ENCODE measurements at places on chromosomes 16 and 17.

DNA sequence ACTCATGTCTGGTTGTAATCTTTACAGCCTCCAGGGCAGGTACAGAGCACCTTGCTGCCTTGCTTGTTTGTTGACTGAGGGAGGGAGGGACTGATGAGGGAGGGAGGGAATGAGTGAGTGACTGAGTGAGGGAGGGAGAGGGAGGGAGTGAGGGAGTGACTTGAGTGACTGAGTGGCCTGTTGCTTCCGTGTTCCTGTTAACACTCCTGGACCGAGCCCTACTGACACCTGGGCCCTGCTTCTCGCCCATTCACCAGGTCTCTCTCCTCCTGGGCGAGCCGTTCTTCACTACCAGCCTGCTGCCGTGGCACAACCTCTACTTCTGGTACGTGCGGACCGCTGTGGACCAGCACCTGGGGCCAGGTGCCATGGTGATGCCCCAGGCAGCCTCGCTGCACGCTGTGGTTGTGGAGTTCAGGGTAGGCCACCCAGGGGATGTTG is 41.2 kb downstream of the PRMT7 start:
- no peak for DNase-seq

DNA sequence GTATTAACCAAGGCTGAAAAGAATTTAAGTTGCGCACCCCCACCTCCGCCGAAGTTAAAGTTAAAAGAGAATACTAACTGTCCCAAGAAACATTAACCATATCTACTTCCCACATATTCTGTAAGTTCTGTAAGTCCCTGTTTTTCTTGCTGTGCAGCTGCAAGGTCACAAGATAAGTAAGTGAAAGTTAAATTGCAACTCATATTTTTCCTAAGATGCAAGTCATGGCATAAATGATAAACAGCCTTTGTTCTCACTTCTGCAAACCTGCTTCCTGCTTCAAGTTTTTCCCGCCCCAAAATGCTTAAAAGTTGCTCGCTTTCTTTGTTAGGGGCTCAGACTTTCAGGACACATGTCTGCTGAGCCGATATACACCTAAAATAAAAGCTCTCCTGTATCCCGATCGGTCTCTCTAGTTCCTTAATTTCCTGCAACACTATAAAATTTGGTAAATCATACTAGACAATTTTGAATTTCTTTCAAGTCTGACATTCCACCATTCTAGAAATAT is 32.6 kb upstream of the ABCA9 start:
- no peak for DNase-seq

DNA sequence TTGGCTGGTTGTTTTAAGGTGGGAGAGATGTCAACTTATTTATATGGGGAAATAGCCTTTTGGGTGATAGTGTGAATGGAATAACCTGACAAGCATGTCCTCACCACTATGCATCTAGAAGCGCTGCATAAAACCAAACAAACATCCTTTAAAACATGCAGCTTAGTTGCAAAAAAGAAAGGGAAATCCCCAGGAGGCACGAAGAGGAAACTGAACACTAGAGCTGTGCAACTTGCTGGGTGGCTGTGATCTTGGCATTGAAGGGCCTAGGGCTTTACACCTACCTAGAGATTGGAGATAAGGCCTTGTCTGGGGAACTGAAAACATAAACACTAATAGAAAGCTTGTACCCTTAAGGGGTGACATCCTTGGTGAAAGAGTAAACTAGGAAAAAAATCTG is 7.3 kb downstream of the C16orf54 start:
- DNase-seq, result no peak

DNA sequence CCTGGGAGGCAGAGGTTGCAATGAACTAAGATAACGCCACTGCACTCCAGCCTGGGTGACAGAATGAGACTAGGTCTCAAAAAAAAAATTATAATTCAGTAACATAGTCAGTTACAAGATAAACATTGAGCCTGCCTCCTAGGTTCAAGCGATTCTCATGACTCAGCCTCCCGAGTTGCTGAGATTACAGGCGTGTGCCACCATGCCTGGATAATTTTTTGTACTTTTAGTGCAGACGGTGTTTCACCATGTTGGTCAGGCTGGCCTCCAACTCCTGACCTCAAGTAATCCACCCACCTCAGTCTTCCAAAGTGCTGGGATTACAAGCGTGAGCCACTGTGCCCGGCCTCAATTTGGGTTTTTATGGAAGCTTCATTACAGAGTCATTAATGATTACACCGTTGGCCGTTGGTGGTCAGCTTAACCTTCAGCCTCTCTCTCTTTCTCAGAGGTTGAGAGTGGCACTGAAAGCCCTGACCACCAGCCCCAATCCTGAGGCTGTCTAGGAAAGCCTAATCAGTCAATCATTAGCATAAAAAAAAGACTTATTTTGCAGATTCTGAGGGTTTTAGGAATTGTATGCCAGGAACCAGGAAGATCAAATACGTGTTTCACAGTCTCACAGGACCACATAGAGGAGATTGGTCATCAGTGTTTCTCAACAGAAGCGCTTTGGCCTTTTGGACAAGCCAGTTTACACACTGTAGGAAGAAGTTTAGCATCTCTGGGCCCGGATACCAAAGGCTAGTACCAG is 1.3 kb upstream of the LRRC37A3 start:
- no peak for DNase-seq

DNA sequence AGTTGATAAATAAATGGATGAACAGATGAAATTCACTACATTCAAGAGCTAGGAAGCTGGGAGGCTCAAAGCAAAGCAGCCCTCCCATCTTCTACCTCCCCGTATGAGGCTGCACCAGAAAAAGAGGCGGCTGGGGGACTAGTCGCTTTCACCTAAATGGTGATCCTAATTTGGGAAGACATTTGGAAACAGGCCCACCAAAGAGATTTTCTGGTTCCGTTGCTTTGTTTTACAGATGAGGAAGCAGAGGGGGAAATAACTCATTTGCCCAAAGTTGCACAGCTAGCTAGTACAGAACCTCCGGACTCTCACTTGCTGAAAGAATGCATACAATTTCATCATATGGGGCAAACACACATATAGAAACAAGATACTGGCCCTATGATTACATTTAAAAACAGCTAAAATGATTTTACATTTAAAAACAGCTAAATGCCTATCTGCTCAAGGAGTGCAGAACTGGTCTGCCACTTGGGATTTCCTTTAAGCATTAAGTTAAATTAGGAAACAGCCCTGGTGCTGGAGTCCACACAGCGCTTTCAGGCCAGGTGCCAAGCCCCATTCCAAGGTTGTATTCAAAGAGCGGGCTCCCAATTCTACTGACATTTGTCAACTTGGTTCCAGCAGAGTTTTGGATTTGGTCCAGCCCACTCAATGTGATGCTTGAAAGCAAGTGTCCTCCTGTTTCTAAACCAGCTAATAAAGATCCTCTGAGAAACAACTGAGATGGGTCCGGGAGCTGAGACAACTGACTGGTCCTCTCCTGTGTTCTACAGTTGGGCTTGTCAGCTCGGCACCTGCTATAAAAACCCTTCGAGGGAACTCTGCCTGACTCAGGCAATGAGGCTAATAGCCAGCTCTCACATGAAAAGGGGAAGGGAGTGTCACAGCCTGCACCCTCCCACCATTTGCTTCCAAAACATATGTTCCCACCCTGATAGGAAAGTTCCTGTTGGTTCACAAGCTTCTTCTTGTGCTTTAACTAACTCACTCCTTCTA is 11.7 kb downstream of the ERN1 start:
- DNase-seq, result no peak

- DNase-seq, result no peak
Measured at GRCh38 chr17:60840456-60840855, 162.8 kb downstream of the BCAS3 start.

GRCh38 chr16:49936791-49937190 is 80.9 kb upstream of the ZNF423 start:
- no peak for DNase-seq

DNA sequence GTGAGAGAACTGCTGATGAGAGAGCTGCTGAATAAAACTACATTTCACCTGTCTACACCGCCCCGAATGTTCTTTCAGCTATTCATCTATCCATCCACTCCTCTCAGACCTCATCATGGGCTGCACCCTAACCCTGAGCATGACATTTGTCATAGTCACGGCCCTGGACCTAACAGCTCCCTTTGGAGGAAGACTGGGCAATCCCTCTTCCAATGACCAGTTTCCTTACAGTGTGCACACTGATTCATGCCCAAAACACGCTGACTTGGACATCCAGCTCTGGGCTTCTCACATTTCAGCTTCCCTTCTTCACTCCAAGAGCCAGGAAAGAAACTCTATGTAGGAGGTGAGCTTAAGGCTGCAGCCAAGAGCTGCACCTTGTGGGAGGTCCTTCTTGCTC is 41.8 kb upstream of the ARL4D start:
- no peak for DNase-seq

GRCh38 chr17:32285746-32286517 is 20.3 kb downstream of the RHBDL3 start:
- DNase-seq, result peak; percentile 77

DNA sequence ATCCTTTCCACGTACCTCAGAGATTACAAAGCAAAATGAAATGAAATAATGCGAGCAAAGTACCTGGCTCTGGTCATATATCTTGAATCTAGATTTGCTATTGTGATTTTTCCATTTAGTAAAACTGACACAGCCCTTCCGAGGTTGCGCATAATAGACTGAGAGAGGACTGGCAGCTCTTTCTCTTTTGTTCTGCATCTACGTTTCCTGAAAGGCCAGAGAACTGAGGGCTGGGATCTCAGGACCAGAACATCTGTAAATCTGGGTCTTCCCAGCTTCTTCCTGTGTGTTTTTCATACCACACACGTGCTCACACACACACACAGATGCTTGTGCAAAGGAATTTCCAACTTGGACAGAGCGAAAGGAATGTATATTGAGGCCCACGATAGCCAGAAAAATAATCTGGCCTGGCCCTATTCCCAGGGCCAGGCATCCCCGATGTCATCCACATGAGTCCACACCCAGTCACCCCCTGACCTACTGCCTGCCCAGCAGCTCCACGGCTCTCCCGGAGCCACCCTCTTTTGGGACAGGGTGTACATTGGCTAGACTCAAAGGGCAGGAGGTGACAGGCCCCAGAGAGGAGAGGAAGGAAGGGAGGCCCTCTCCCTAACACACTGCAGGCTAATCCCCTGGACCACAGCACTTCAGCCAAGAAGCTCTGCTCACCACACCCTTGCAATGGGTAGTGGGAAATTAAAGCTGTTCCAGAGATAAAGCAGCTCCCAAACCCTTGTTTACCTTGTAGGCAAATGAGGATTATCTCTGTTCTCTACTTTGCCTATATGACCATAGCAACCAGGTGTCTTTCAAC is 41.8 kb downstream of the NOL11 start:
- DNase-seq, result no peak

DNA sequence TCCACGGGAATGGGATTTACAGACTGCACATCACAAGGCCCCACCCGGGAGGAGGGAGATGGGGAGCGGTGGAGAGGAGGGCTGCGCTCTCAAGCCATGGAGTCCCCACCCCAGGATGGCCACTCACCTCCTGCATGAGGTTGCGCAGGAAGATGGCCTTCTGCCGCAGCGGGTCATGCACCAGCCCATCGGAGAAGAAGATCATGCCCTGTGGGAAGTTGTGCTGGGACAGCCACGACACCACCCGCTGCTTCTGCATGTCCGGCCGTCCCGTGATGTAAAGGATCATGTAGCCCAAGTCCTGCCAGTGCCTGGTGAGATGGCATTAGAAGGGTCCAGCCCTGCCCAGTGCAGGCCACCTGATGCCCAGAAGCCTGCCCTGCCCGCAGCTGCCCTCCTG is 17.0 kb downstream of the PIMREG start:
- DNase-seq, result no peak

All from putamen (tissue), 1 donor.